Activated CD8-positive, alpha-beta memory T cell treated with anti-CD3 and anti-CD28 coated beads, Interleukin-2, amount 10 ng/mL, durations not matched to agents 7 days and 5 days (primary cell): ENCODE measurements at places on chromosomes 2 and 18.
A peak's percentile ranks its signal among the peaks of the same experiment; 100 is the strongest.

DNA sequence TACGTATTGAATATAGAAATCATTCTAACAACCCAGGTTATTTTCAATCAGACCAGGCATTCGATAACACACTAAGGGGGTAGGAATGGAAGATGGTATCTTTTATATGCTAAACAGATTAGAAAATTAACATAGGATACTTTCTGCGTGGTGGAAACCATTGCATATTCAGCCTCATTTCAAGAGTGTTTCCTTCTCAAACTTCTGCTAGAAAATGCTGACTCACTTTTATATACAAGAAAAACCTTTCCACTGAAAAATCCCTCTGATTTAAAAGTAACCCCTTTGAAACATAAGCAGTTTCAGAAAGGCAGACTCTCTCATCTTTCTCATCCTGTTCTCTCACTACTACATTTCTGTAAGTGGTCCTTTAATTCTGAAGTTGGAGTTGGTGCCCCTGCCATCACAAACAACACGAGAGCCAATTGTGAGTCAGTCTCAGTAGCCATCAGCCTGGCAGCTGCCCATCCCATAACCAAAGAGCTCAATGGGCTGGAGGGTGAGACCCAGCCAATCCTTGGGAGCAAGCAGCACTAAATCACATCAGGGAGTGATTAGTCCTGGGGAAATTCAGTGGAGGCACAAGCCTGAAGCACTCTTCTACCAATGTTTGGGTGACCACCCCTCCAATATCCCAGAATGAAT is 343.1 kb downstream of the CELF4 start:
- H3K36me3 ChIP-seq = no peaks in the 10 kb centered on the region
- no peak overlapping the region for H3K4me3 ChIP-seq
- H3K27me3 ChIP-seq = no peaks in the 10 kb centered on the region
- no peak for DNase-seq
- no peaks in the 10 kb centered on the region for H3K4me1 ChIP-seq
- H3K27ac ChIP-seq = no peak overlapping the region

- H3K4me3 ChIP-seq = no peak overlapping the region
- H3K36me3 ChIP-seq = peaks cover 7% of the 10 kb centered on the region
Measured at GRCh38 chr18:75280427-75281280, 70.1 kb downstream of the TSHZ1 start.

DNA sequence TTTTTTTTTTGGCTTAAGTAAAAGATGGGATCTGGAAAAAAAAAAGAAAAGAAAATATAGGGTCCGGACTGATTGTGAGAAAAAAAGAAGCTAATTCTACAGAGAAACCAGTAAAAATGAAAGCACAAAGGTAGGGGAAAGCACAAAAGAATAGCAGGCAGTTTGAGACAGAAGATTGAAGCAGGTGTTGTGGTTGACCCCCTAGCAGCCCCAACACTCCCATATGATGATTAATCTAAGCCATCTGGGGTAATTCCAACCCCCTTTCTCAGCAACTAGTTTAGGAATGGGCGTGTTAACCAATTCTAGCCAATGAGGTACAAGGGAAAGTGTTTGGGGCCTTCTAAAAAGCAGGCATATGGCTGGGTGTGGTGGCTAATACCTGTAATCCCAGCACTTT is 77.0 kb downstream of the MBD2 start:
- peaks cover 40% of the 10 kb centered on the region for H3K4me1 ChIP-seq
- DNase-seq = no peak
- no peaks in the 10 kb centered on the region for H3K27me3 ChIP-seq
- peak overlapping the region; percentile 3 for H3K27ac ChIP-seq
- no peak overlapping the region for H3K4me3 ChIP-seq

- no peak for DNase-seq
- no peak overlapping the region for H3K4me3 ChIP-seq
- H3K36me3 ChIP-seq = no peaks in the 10 kb centered on the region
- no peaks in the 10 kb centered on the region for H3K27me3 ChIP-seq
Measured at GRCh38 chr2:27806311-27807059, 35.0 kb downstream of the MRPL33 start.

DNA sequence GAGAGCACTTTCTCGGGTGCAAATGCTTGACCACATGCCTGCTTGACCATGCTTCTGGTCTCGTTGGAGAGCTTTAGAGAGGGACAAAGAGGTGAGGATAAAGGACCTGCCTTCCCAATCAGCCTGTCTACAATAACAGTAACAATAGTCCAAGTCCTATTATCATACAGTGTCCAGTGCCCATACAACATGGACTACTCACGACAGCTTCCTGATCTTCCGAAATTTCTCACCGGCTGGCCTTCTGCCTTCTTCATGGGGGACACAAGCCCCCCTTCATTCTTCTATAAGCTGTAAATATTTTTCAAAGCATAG is 329.0 kb downstream of the PAX3 start:
- no peak for DNase-seq
- no peak overlapping the region for H3K4me3 ChIP-seq

DNA sequence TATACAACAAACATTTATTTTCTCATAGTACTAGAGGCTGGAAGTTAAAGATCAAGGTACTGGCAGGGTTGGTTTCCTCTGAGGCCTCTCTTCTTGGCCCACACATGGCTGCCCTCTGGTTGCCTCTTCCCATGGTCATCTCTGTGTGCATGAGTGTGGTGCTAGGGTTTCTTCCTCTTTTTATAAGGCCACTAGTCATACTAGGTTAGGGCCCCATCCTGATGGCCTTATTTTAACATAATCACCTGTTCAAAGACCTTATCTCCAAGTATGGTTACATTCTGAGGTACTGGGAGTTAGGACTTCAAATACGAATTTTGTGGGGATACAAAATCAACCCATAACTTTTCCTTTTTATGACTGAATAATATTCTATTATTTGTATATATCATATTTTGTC is 4.8 kb upstream of the RIOK3 start:
- no peak overlapping the region for H3K27ac ChIP-seq
- peaks cover 24% of the 10 kb centered on the region for H3K4me1 ChIP-seq
- peaks cover 9% of the 10 kb centered on the region for H3K27me3 ChIP-seq
- no peak overlapping the region for H3K4me3 ChIP-seq

DNA sequence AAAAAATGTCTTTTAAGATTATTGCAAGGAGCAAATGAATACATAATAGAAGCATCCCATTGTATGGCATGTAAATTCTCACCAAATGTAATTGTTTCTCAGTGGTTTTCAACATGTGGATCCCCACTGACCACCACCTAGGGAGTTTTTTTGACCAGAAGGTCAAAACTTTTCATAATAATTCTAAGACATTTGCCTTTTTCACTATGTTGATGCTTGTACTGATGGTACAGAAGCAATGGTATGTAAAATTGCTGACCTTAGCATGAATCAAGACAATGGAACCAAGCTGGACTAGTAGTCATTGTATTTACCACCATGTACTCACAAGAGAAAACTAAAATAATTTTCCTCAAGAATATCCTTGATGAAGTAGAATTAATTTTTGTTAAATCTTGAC is 36.8 kb downstream of the RAB10 start:
- no peaks in the 10 kb centered on the region for H3K27me3 ChIP-seq
- no peak overlapping the region for H3K4me3 ChIP-seq
- H3K4me1 ChIP-seq = peaks cover 71% of the 10 kb centered on the region
